Activated gamma-delta T cell treated with Interleukin-2 at 50 U/mL for 16 hours (primary cell): ENCODE measurements at places on chromosomes 7 and 10.

- no peak for DNase-seq
Observed at GRCh38 chr10:86311906-86312305, 54.7 kb downstream of the GRID1 start.

- DNase-seq = no peak
Observed at GRCh38 chr7:148050492-148051158, 539.9 kb upstream of the C7orf33 start.

GRCh38 chr7:14579971-14580370 lies 322.6 kb downstream of the DGKB start:
- DNase-seq = no peak

DNA sequence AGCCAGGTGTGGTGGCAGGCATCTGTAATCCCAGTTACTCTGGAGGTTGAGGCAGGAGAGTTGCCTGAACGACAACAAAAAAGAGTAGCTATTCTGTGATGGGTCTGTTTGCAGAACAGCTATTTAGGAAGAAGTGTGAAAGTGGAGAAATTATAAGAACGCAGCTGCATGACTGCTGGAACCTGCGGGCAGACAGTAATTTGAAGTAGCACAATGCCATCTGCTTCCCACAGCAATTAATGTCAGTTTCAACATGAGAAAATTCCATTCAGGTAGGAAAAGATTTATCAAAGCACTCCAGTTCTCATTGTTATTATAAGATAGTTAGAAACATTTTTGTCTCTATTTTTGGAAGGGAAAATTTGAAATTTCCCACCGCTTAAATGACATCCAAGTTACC lies 21.5 kb downstream of the LAMB1 start:
- DNase-seq = no peak

- DNase-seq = no peak
Observed at GRCh38 chr7:41503438-41503837, 199.5 kb downstream of the INHBA start.

GRCh38 chr10:122650331-122650730 lies 49.3 kb downstream of the C10orf120 start:
- no peak for DNase-seq

- DNase-seq = no peak
Observed at GRCh38 chr10:73591935-73592699, 975 bp upstream of the USP54 start.

DNA sequence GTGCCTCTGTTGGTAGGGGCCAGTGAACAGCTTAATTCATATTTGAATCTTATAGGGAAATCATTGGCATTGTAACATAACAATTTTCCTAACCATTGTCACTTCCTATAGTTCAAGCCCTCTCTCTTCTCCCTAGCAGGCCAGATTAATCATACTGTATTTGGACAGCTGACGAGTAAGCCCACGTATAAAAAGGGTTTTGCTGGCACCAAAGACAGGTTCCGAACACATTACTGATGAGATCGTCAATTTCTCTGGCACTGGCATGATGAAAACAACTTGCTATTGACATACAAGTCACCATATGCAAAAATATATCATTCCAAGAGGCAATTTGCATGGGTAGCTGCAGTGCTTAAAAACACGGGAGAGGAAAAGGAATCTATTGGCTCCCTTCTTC lies 891.1 kb upstream of the AUTS2 start:
- no peak for DNase-seq

DNA sequence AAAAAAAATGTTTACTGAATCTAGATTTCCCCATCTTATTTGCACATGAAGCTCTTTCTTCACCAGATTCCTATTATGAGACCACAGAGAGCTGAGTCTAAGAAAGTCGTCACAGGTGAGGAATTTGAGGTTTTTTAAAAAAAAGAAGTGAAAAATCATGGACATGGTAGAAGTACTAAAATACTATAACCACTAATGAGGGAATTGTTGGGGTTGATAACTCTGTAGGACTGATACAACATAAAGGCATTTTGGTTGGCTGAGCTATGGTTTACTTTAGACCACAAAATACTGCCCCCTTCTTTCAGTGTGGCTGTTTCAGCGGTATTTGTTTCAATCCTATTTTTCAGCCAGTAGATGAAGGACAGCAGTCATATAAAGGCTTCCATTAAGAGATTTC lies 1111.3 kb downstream of the TYW1 start:
- DNase-seq = no peak

DNA sequence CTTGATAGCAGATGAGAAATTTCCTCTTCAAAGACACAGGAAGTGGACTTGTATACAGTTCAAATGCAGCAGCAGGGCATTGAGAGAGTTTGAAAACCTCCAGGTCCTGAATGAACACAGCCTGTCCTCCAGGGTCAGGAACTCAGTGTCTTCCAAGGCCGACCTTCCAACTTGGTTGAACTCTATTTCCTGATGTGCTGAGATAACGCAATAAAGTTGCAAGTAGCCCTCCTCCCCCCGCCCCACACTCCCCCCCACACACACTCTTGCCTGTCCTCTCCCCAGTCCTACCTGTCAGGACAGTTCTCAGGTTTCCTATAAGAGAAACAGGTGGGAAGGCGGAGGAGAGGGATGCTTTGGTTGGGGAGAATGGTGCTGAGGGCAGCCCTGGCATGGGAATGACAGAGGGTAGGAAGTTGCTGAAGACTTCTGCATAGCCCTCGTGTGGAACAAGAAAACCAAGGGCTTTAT lies 90.0 kb downstream of the CCDC71L start:
- no peak for DNase-seq

DNA sequence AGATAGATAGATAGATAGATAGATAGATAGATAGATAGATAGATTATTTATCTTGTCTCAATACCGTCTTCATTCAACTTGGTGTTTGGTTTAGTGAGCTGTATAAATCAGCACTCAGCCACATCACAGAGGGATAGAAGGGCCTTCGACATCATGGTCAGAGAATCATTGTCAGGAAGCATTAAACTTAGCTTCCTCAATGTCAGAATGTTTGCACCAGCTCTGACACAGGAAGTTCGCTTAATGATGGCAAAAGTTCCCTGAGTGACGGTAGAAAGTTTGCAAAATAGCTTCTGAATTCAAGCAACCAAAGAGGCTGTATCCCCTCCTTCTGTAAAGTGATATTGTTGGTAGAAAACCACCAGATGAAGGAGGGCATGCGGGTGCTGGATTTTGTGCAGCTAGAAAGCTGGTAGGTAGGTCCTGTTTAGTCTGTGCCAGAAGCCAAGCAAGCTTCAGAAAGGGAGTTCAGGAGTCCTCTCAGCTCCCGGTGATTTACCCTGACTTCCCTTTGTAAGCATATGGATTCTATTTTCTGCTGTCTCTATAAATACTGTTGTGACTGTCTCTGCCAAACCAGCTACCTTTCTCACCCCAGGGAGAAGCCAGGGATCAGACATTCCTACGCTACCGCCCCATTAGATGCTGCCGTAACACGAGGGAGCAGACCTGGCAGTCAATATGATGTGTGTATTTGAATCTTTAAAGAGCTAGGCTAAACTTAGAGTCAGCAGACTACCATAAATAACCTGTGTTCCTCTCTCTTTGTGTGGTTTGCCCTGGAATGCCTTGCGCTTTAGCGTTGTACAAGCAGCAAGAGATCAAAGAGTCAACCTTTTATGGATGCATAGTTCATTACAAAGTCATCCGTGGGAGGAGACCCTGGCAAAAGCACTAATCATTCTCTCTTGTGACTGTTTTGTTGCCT lies 200.5 kb upstream of the KIAA1217 start:
- no peak for DNase-seq

- DNase-seq = no peak
Observed at GRCh38 chr7:151897951-151898686, 21.2 kb upstream of the PRKAG2 start.

- no peak for DNase-seq
Observed at GRCh38 chr10:45410807-45411606, 37.0 kb downstream of the ALOX5 start.

- no peak for DNase-seq
Observed at GRCh38 chr10:13648425-13648824, 61.7 kb downstream of the PRPF18 start.

GRCh38 chr10:71933651-71934050 lies 30.5 kb upstream of the CHST3 start:
- no peak for DNase-seq

DNA sequence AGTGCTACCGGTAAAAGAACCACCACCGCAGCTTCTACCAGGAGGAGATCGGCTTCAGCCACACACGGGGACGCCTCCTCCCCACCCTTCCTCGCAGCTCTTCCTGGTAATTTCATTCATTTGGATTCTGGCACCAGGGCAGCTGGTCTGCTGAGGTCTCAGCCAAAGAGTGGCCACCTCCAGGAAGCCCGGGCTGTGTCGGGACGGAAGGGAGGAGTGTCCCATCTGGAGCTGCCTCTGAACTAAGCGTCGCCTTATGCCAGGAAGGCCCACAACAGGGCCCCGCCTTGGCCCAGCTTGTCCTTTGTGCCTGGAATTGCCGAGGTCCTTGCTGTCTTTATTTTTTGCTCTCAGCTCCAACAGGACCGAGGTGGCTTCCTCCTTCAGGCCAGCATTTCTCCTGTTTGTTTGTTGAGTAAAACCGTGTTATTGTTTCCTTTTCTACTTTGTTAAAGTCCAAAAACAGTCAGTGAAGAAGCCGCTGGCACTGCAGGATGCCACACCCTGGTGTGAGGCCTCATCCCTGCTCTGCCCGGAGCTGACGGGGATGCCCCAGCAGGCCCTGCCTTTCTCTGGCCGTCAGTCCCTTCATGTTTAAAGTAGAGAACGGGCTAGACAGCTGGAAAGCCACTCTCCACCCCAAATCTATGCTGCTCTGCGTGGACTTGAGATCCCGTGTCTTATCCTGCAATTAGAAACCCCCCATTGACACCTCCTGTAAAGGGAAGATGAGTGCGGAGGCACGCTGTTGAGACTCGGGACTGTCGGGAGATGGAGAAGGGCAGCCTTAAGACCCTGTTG lies 24.5 kb upstream of the TTYH3 start:
- no peak for DNase-seq

GRCh38 chr7:121123032-121123431 lies 134.5 kb downstream of the CPED1 start:
- no peak for DNase-seq

DNA sequence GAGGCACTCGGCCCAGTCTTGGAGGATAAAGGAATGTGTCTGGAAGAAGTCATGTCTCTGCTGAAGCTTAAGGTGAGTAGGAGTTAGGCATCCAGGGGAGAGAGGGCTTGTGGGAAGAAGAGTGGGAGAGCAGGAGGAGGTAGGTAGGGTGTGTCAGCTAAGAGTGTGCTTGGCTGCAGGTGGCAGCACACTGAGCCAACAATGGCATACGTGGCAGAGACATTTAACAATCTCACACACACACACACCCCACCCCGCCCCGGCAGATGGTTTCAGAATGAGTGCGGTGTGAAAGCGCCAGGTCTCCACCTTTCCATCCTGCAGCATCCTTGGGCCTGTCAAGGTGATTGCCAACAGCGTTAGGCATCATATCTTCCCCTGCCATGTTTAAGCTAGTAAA lies 11.2 kb upstream of the ARPC1A start:
- no peak for DNase-seq

- DNase-seq = no peak
Observed at GRCh38 chr7:112634107-112634506, 153.3 kb downstream of the LSMEM1 start.

GRCh38 chr7:77226357-77226839 lies 26.8 kb upstream of the FGL2 start:
- DNase-seq = no peak

DNA sequence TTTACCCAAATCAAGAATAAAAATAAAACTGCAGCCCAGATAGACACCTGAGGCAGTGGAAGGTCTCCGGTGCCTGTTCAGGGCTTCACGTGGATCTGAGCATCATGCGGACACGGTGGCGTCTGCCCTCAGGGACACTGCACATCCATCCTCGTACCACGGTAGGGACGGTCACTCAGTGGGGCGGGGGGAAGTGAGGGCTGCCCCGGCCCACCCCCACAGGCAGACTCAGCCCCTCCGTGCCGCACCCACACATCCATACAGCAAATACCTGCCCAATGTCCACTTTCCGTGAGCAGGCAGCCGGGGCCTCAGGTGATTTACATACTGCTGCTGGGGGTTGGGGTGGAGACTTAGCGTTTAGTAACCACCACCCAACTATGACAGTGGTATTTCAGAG lies 207.8 kb downstream of the DIP2C start:
- no peak for DNase-seq

DNA sequence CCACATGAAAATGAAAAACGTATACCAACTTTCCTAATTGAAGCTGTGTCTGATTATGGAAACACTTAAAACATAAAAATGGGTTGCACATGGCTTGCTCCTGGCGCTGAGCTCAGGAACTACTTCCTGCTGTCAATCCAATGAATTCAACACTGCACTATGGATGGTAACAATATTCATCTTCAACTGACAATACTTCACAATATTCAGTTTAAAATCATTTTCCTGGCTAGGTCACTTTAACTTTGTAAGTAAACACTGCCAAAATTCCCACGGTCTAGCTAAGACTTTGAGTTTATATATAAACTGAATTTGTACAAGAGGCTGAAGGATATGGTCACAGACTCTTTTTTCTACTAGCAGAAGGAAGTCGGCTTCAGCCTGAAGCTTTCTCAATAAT lies 556.9 kb downstream of the TNS3 start:
- DNase-seq = no peak

GRCh38 chr7:128447941-128448564 lies 7.6 kb upstream of the HILPDA start:
- DNase-seq = no peak

- no peak for DNase-seq
Observed at GRCh38 chr7:69736126-69736810, 138.0 kb downstream of the AUTS2 start.

DNA sequence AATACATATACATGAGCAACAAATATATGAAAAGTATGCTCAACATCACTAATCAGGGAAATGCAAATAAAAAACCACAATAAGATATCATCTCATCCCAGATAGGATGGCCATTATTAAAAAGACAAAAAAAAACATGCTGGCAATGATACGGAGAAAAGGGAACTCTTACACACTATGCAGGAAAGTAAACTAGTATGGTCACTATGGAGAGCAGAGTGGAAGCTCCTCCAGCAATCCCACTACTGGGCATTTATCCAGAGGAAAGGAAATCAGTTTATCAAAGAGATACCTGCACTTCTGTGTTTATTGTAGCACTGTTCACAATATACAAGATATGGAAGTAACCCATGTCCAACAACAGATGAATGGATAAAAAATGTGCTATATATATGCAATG lies 217.5 kb downstream of the SDK1 start:
- no peak for DNase-seq

GRCh38 chr10:72812415-72812752 lies 81.2 kb upstream of the OIT3 start:
- no peak for DNase-seq

DNA sequence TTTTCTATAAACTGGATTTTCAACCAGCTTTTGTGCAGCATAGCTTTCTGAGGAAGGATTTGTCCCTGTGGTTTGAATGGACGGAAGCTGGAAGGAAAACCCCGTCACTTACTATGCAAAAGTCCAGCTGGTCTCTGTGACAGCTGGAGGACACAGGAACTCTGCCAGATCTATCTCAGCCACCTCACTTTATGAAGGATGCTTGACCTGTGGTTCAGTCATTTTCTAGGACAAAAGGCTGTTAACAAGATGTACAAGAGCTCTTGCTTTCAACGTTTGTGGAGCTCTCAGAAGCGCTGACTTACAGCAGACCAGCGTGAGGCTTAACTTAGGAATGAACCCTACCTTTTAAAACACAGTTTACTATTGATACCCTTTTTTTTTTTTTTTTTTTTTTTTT lies 90.8 kb downstream of the CREM start:
- no peak for DNase-seq
